HS-27A (cell line): ENCODE measurements at places on chromosomes 4 and X.

- no peak for DNase-seq
These were observed 890.2 kb downstream of the FSTL5 start for GRCh38 chr4:161273607-161274006.

- peak; percentile 88 for DNase-seq
These were observed at the start of gene APBB2 for GRCh38 chr4:41214136-41214824. Gene APBB2 (minus strand): TSS chr4:41214542. CDS start chr4:41033254, 181,288 bp downstream.

DNA sequence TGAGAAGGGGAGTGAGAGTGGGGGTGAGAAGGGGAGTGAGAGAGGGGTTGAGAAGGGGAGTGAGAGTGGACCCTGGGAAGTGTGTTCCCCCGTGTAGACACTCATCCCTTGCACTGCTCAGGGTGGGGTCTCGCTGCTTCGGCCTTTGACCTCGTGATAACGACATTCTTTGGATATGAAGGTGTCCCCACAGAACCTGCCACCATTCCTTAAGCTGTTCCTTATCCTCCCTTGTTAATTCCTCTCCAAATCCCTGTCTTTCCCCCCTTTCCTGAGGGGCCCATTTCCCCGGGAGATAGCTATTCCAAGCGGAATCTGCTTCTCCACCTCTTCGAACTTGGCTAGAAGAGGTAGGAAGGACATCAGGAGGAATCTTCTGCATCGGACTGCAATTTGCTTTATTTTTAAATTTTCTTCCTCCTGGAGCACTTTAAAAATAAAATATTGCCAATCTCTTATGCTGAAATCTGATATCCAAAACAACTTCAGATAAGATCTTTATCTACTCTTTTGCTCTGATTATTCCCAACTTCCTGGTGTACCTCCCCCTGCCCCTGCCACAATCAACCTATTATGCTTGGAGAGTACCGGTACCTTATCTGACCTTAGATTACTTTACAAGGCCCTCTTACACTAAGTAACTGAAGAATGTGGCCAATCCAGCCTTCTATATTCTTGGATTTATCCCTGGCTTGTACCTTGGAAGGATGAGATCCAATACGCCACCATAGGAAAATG is 15.6 kb downstream of the TRIML1 start:
- no peak for DNase-seq

DNA sequence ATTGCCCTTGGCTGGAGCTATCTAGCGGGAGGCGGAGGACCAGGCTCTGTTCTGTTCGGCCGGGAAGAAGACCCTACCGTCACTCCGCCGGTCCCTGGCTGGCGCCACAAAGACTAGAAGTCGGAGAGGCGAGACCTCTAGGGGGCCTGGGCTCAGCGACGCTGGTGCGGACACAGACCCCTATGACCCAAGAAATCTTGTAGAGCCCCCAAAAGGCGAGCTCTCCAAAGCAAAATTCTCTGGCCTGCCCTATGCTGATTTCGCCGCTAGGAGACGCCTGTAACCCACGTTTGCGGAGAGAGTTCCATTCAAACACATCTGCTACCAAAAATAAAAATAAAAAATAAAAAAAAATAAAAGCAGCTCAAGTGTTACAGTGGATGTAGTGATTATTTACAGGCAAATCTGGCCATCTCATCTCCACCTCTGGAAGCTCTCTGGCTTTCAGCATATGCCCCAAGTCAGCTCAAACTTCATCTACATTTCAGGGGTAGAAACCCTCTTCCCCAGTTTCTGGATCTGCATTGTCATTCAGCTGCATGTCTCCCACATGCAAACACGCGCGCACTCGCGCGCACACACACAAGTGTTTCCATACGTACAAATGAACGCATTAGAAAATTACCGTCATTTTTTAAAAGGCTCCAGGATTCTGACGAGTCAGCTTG is 2.4 kb upstream of the PCDH10 start:
- DNase-seq: no peak

DNA sequence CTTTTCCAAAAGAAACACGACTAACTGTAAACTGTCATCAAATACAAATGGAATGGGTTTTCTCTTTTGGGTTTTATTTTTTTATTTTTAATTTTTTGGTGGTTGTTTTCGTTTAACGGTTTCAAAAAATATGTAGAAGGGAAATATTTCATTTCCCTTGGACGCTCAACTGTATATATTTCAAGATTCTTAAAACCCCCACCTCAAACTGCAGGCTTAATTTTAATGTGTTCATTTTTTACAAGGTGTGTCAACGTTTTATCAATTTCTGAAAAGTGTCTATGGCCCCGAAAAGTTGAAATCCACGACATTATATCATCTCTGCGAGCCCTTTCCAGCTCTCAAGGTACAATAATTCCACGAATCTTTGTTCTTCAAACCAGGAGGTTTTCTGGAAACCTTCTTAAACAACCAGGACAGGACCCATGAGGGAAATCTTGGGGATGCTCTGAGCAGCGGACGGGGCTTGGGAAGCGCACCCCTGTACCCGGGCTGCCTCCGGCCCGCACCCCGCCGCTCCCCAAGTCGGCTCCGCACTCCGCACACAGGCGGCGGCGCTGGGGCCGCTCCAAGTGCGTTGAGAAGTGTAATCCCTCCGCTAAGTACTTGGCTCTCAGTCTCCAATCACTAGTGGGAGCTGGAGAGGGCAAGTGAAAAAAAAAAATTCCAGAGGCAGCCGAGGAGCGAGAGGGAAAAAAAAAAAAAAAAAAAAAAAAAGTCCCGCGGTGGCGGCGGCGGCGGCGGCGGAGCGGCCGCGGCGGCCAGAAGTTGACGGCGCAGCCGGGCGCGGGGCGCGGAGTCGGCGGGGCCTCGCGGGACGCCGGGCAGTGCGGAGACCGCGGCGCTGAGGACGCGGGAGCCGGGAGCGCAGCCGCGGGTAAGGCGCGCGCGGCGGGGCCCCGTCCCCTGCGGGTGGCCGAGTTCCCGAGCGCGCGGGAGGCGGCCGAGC is at the start of gene BMPR1B:
BMPR1B (plus strand) TSS at position 764 of the 949 bp plus-strand sequence. CDS start 346,470 bp downstream, outside the sequence.
- DNase-seq: no peak

- DNase-seq: no peak
These were observed 624.8 kb downstream of the MID1IP1 start for GRCh38 chrX:39426101-39426500.

GRCh38 chr4:25666031-25666630 is 10.5 kb downstream of the SLC34A2 start:
- DNase-seq: no peak

DNA sequence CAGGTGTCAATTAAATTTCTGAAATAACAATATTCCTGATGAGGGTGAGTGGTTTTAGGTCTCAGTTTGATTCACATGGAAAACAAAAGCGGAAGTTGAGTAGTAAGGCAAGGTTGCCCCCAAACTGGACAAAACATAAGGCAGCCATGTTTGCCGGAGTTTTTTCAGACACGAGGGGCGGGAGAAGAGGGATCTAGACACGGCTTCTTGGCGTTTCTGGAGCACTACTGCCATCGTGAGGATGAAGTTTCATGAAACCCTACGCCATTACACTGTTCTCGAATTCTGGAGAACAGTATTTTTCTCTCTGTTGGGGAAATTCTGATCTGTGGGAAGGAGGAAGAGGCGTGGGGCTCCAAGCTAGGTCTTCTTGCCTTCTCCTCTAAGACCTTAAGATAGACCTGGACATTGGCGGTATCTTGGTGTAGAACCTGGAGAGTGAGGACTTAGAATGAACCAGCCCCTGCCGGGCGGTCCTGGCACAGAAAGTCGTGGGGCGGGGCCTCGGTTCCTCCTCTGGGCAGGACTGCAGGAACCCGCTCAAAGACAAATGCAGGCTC is 160.3 kb downstream of the OR13H1 start:
- DNase-seq: no peak

- DNase-seq: no peak
These were observed 364.8 kb downstream of the PCDH10 start for GRCh38 chr4:133513901-133514300.

DNA sequence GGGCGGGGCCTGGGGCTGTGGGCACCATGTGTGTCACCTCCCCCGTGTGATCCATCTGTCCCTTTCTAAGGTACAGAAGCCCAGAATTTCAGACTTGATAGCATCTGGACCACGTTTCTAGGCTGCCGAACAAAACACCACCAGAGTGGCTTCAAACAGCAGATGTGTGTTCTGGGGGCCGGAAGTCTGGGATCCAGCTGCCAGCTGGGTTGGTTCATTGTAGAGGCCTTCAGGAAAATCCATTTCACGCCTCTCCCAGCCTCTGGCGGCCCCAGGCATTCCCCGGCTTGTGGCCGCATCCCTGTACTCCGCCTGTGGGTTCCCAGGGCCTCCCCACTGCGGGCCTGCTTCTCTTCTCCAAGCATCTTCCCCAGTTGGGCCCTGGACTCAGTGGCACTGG is 39.6 kb upstream of the GPR78 start:
- no peak for DNase-seq

- DNase-seq: no peak
These were observed 37.8 kb upstream of the PSAPL1 start for GRCh38 chr4:7472442-7473013.

GRCh38 chr4:52248820-52249219 is 197.7 kb downstream of the SPATA18 start:
- DNase-seq: no peak

- DNase-seq: no peak
These were observed 522.8 kb downstream of the GLUD2 start for GRCh38 chrX:121570072-121570841.

GRCh38 chr4:120723986-120724385 is 198.5 kb downstream of the PRDM5 start:
- no peak for DNase-seq

DNA sequence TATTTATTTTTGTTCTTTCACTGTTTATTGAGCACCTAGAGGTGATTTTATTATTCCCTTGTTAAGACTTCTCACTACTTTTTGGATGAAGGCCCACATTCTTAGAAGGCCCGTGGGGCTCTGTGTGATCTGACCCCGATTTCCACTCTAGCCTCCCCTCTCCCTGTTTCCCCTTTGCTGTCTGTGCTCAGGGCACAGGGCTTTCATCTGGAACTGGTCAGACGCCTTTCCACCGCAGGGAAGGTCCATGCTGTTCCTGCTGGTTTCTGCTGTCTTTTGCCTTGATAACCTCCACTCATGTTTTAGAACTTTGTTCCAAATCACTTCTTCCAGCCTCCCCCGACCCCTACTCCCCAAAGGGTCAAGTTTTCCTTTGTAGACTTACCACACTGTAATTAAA is 31.3 kb upstream of the ANAPC4 start:
- no peak for DNase-seq

GRCh38 chr4:88517825-88518224 is 5.8 kb downstream of the PYURF start:
- DNase-seq: no peak

DNA sequence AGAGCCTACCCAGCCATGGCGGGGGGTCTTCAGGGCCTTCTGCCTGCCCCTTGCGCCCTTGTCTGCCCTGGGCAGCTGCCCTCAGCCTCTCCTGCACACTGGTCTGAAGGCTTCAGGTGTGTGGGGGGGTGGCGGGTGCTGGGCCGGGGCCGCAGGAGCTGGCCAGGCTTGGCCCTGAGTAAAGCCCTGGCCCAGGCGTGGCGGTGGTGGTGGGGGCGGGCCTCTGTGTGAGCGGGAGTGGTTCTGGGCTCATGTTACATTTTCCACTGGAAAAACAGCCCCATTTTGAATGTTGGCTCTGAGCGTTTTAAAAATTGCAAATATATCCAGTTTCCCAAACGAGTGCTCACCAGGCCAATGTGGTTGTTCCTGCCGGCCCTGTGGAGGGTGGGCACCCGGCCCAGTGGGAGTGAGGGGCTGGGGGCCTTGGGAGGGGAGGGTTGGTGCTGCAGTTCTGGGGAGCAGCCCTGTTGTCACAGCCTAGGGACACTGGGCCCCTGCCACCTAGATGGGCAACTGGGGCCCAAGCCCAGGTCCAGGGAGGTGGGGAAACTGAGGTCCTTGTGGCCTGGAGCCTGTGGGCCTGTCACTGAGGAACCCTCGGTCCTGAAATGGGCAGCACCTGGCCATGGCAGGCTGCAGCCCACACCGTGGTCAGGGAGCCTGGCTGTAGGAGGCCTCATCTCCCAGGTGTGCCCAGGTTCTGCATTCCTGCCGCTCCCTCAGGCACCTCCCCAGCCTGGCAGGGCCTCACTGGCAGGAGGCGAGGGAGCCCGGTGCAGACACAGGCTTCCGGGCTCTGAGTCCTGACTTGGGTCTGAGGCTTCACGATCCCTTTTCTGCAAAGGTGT is 28.3 kb downstream of the FGFRL1 start:
- no peak for DNase-seq

DNA sequence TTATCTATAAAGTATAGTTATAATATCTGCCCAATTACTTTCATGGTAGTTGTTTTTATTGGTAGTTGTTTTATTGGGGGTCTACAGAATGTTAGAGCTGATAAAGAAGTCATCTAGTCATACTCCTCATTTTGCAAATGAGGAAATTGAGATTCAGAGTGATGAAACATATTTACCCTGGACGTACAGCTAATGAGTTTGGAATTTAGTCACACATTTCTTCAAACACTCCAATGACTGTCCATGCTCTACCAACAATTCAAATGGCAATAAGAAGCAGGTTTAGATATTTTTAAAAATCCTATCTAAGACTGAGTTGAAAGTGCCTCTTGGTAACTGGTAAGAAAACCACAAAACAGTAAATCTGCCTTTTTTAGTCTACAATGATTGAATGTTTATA is 98.2 kb downstream of the MAGEC1 start:
- DNase-seq: no peak

DNA sequence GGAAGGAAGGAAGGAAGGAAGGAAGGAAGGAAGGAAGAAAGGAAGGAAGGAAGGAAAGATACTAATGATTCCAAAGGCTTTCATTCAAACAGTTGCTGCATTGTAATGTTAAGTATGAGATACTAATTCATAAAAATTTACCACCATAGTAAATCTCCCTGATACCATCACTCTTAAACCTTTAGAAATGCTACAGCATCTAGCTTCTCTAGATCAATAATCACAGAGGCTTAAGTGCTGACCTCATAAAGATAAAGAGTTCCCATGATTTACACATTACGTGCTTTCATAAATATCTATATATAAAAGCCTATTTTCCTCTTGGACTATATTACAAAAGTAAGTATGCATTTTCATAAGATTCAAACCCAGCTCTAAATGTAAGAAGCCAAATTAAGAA is 36.4 kb downstream of the F9 start:
- DNase-seq: no peak

GRCh38 chr4:10688846-10689245 is 4.3 kb upstream of the CLNK start:
- no peak for DNase-seq

DNA sequence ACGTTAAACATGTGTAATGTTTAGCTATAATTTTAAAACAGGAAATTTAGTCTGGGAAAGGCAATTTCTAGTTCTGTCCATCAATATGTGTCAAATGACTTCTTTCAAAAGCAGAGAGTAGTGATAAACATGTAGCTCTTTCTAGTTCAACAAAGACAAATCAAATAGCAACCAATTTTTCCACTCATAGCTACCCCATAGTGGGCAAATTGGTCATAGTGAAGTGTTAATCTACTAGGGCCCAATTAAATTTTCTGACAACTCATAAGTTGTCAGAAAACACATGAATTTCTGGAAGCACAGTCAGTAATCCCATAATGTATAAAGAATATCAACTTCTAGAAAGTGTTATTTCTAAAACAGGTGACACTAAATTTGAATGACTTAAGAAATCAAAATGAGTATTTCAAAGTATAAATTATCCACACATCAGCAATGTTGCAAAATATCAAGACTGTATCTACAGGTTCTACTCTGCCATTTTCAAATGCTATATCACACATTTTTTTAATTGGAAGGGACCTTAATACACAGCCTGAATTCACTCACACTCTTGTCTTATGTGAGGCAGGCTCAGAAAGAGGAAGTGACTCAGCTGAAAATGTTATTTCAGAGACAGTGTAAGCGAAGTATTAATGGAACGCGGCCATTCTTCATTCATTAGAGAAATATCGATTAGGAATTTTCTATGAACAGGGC is 7.7 kb downstream of the OCIAD2 start:
- no peak for DNase-seq
